Activated CD4-positive, alpha-beta T cell treated with anti-CD3 and anti-CD28 coated beads, Interleukin-2, Interleukin-6, amounts not matched to agents 100 ng/mL and 50 ng/mL, durations not matched to agents 16 hours and 8 hours (primary cell): ENCODE measurements at places on chromosomes 7 and 10.

- DNase-seq = no peak
Observed at GRCh38 chr7:21777921-21778320, 167.8 kb downstream of the CDCA7L start.

- no peak for DNase-seq
Observed at GRCh38 chr10:116154651-116155050, 118.4 kb downstream of the GFRA1 start.

DNA sequence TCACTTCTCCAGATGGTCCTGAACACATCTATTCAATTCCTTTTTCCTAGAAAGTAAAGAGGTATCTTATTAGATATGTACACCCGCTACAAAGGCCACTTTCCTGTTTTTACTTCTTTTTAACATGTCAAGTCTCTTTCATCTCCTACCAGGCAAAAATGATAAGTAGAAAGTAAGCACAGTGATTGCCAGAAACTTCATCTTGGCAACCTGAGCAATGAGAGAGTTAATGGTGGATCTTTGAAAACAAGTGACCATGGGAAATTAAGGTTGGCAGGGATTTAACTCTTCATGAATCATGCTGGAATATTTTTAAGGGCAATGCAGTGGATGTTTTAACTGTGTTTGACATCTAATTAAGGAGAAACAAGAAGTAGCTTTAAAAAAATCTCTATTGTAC is 2.7 kb downstream of the SEMA3A start:
- no peak for DNase-seq

- no peak for DNase-seq
Observed at GRCh38 chr10:47322300-47323061, at the start of gene GDF2. Gene GDF2 (plus strand): TSS chr10:47322454. CDS start chr10:47322669, 215 bp downstream.

- DNase-seq = no peak
Observed at GRCh38 chr7:52498366-52498765, 537.1 kb upstream of the POM121L12 start.
